Jurkat, Clone E6-1 (cell line): ENCODE measurements at places on chromosomes 2 and 18.

DNA sequence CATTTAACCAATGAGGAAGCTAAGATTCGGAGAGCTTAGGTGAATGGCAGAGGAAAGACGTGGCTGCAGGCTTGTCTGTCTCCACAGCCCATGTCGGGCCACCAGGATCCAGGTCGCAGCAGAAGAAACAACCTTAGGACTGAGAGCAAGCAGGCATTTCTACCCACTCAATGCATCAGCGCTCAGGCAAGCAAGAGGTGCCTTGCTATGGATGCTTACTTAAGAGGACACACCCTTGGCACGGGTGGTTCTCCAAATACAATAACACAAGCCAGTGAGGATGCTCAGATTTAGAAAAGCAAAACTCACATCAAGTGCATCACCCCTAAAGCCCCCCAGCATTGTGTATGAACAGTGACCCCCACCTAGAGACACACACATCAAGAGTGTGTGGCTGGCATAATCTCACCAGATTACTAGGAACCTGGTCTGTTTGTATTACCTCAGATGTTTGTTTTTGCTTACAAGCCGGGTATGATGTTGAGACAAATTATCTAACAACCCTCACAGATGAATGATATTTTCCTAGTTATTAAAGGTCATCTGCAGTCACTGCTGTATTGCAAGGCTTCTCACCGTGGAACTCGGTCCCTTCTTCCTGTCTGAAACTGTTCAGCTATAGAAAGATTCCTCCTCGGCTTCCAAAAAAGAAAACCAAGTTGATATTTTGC, 34.2 kb upstream of the NPAS2 start:
- no peak for DNase-seq

- no peak for DNase-seq
Observed at GRCh38 chr2:21500401-21500945, 376.7 kb downstream of the TDRD15 start.

DNA sequence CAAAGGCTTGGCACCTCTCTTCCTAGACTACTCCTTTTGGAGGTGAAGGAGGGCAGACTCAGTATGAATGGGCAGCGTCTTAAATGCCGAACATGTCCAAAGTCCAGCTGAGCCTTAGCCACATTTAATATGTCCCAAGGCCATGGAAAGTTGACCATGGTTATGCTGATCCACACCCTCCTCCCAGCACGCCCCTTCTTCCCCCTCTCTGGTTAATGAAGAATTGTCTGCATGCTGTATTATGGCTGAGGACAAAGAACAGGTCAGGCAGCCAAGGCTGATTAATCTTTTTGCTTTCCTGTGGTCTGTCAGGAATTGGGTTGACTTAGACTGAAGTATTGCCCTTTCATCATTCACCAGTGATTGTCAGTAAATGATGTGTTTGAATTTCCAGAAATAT, 5.8 kb upstream of the MYOM1 start:
- DNase-seq, result no peak

DNA sequence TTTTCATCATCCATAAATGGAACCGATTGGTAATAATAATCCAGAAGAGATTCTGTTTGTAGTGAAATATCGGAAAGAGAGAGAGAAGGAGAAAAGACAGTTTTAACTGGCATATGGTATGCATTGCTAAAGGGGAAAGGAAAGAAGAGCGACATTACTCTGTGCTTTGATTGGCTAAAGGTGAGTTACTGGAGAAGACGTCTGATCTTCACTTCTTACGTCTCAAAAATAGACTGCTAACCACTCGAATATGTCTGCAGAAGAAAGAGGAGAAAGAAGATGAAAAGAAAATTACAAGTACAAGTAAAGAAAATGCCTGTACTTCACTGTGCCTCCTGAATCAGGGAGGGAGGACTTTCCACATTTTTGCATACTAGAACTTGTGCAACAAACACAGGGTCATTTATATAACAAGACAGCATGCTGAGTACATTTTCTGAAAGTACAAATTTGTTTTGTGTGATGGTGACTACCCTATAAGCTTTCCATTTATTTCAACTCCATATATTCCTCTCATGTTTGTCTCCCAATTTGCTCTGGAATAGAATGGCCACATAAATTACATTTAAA, 787.2 kb downstream of the RNF144A start:
- no peak for DNase-seq
